Stimulated activated CD4-positive, alpha-beta T cell treated with anti-CD3 and anti-CD28 coated beads, Interleukin-4, amount 100 ng/mL, for 48 hours (primary cell): ENCODE measurements at places on chromosomes 2 and 18.

DNA sequence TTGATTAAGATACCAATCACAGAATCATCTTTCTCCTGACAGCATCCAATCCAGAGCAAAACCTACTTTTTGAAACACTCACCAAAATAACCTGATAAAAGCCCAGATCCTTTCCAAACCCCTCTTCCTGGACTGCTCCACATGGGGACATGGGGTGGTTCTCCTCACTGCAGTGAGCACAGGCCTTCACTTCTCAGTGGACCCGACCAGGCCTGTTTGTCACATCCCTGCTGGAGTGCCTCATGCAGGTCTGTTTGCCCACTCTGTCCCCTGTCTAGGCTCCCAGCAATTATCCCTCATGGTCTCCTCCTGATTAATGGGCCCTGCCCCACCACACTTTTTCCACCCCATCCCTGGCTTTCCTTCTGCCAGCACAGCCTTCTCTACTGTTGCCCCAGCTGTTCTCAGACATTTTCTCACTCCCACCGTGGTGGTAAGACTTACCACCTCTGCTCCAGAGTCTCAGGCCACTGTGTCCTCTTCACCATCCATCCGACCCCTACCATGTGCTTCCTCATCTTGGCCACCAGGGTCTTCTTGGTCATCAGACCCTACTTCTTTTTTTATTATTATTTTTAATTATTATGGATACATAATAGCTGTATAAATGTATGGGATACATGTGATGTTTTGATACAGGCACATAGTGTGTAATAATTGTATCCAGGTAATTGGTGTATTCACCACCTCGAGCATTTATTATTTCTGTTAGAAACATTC lies 21.1 kb downstream of the MRPL30 start:
- no peak for DNase-seq

GRCh38 chr2:175626796-175627195 lies 375.3 kb downstream of the LNPK start:
- DNase-seq = no peak

DNA sequence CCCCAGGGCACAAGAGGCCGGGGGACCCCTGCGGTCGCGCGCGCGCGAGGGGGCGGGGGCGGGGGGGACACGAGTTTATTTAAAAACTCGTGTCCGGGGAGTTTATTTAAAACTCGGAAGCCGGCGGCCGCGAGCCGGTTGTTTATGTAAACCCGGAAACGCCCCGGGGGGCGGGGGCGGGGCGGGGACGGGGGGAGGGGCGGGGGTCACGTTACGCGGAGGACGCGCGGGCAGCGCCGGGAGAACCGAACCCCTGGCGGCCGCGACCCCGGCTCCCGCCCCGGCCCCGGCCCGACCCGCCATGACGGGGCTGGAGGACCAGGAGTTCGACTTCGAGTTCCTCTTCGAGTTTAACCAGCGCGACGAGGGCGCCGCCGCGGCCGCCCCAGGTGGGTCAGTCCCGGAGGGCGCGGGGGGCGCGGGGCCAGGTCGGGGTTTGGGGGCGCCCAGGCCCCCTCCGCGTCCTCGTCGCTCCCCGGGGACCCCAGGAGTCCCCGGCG lies 4.4 kb downstream of the NFATC1 start:
- peak; percentile 64 for DNase-seq

DNA sequence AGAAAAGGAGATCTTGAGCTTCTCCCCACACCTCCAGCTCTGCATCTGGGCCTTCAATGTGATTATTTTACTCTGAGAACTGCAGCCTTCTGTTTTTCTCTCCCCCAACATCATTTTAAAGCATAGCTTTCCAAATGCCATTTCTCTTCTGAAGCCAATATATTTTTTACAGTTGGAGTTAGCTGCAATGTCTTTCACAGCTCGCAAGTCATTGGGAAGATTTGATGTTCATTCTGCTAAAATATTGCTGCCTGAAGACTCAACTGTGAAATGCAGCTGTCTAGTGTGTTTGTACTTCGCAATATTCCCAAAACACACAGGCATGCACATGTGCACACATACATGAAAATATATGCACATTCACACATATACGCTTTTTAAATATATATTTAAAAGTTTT lies 295.3 kb downstream of the LRRTM1 start:
- no peak for DNase-seq

- no peak for DNase-seq
Measured at GRCh38 chr2:1550076-1550475, 136.8 kb downstream of the TPO start.

DNA sequence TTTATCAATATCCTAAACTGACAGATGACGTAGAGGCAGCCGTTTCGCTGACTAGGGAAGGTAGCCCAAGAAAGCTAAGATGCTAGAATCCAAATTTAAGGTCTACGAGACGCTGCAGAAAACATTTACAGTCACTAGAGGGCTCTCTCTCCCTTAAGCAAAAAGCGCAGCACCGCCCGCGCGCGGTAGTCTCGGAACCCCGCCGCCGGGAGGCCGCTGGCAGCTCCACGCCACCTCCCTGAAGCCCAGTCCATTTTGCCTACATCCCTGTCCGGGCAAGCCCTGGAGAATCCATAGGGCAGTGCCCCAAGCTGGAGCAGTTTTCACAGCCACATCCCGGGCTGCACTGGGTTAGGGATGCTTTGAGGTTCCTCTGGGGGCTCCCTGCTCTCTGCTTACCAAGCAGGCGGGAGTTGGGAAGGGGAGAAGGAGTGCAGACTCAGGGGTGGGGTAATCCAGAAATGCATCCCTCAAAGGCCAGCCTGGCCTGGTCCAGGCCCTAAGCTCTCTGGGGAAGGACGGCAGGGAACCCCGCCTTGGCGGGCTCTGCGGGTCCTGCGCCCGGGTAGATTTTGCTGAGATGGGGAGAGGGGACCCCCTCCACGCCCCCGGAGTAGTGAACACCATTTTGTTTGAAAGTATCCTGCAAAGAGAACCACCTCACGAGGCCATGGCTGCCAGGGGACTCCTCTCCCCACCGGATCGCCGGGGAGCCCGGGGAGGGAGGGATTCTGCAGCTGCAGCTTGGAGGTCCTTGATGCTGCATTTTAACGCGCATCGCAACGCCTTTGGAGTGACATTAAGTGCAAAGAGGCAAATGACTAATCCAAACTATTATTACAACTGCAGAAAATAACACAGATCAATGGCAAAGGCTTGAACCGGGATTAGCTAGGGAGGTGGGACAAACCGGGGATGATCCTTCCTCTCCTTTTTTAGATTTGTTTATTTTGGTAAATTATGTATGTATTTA lies 1.3 kb upstream of the DPYSL5 start:
- DNase-seq = peak; percentile 43

DNA sequence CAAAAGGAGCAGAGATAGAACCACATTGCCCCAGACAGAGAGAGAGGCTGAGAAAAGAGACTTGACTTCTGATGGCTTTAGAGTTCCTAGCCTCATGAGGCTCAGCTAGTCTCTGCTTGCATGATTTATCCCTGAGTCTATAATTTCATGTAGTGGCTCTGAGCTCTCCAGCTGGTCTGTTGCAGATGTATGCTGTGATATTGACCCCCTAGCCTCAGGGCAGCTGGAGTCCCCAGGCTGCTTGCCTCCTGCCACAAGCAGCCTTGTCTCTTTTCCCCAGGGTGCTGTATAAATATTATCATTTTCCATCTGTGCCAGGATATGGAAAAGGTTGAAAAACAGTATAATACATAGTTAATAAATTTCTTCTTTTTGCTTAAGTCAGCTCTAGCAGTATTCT lies 467.6 kb upstream of the CWC22 start:
- no peak for DNase-seq
